ENCODE measurements at places on chromosomes 4 and X. TPM values are rescaled to one million over a fixed set of nuclear protein-coding genes. Genes with fewer than 3 reads are reported as not detected.

DNA sequence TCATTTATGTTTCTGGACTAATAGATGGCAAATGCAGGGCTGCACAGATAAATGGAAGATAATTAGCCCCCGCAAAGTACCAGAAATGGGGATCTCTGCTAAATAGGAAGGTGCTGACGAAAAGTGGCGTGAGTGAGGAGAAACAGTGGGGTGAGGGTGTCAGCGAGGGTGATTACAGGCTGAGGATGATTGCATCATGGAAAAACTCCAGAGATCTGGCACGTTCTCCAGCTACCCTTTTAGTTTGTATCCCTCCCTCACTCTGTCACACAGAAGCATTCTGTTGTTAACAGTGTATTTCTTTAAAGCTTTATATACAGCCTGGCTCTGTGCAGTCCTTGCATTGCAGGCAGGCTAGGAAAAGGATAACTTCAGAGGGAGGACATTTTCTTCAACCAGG, 309.6 kb upstream of the DDX53 start:
- no peak for DNase-seq

- no peak for DNase-seq
Measured at GRCh38 chr4:129346734-129347133, 250.8 kb downstream of the C4orf33 start.

- no peak for DNase-seq
Measured at GRCh38 chr4:7744142-7744804, 195.4 kb downstream of the AFAP1 start.

DNA sequence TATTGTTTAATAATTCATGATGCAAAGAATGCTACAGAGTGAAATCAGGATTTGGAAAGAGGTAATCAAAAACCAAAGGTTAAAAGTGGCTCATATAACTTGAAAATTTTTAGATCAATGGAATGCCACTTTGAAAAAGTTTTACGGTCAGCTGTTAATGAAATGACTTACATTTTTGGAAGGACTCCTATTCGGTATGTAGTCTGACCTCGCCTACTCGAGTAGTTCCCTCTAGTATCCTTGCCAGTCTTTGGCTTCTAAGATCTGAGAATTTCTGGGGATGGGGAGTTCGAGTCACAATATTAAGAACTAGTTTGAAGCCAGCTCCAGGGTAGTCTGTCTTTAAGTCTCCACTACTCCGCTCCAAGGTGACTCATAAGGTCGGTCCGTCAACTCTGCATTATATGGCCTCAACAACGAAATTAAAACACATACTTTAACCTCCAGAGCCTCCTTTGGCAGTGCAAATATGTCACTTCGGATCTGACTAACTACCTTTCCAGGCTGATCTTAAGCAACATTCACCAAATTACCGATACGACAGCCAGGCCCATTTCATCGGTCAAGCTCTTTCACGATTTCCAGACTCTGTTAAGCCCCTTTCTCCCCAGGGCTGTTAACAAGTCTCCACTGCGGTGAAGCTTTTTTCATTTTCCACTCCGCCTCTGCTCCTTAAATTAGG, 733 bp upstream of the NAA15 start:
- DNase-seq: no peak

DNA sequence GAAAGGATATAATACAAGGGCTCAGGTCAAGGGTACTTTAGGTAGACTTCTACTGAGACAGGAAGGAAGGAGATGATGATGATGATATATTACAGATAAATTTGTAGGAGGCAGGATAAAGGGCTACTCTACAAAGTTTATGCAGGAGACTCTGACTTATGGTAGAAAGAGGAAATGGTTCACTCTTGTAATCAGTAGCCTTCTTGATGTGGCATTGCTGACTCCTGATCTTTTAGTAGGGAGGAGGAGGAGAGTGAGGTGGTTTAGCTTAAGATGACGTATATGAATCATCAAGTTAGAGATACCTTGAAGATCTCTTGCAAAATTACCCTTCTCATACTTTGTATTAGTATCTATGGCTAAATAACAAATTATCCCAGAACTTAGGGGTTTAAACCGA, 4.7 kb downstream of the BLTP1 start:
- no peak for DNase-seq

DNA sequence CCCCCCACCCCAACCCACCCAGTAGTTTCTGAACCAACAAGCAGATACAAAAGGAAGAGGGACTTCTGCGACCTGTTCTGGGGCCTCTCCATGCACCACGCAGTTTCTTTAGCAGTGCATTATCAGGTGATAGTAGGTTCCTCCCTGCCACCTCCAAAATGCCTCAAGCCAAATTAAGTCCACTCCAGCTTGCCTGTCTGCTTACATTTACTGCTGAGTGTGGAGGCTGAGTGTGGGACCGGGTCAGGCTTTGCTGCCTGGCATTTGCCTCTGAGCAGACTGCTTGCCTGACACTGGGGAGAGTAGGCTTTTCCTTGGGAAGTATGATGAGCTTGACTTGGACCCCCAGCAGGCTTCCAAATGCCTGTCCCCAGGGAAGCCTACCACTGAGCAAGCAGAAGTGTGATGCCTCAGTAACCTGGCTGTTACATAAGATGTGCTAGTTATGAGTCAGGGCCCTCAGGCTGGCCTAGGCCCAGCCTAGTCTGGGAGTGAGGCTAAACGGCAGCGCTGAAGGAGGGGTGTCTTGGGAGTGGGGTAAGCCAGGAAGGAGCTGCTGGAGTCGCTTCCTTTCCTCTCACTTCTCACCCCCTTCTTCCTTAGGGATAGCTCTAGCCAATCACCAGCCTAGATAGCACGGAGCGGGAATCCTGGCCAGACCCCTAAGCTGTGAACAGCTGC, 9.0 kb downstream of the TSC22D3 start:
- DNase-seq: peak; percentile 77

The MAGEC1 gene
- polyA plus RNA-seq: not detected

The COL4A6 gene
- polyA plus RNA-seq: 17.5 TPM

The S100P gene
- polyA plus RNA-seq: 4.2 TPM

The GUCY1A1 gene
- 116 TPM for polyA plus RNA-seq

The FAM114A1 gene
- 52.1 TPM for polyA plus RNA-seq

The PDK3 gene
- 9.2 TPM for polyA plus RNA-seq

The SLC38A5 gene
- polyA plus RNA-seq: 68.9 TPM

Data from left lung (tissue), 14 donors.